ENCODE measurements at places on chromosomes 3 and 15.

GRCh38 chr15:72515591-72516389, 41.7 kb downstream of the ARIH1 start:
- no peak for DNase-seq

DNA sequence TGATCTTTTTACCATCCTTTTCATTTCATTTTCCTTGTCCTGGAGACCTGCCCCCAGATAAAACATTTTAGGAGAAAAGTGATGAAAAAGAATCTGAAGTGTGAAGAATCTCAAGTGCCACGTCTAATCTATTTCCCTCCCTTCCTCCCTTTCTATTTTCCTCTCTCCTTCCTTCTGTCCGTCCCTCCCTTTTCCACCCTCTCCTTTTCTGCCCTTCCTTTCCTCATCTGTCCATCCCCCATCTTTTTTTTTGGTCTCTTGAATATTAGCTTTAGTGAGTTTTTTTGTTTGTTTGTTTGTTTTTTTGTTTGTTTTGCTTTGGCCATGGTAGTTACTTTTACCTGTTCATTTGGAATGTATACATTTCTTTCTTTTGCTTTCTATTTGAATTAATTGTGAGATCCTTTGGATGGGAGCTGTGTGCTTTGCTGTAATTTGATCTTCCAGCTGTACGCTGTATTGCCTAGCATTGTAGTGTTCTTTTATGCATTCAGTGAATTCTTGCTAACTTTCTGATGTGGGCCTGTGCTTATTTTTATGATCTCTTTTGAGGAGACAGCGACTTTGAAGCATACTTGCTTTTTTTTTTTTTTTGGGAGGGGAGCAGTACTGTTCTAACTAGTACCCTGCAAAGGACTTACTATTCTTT, 19.2 kb downstream of the CDIN1 start:
- no peak for DNase-seq

DNA sequence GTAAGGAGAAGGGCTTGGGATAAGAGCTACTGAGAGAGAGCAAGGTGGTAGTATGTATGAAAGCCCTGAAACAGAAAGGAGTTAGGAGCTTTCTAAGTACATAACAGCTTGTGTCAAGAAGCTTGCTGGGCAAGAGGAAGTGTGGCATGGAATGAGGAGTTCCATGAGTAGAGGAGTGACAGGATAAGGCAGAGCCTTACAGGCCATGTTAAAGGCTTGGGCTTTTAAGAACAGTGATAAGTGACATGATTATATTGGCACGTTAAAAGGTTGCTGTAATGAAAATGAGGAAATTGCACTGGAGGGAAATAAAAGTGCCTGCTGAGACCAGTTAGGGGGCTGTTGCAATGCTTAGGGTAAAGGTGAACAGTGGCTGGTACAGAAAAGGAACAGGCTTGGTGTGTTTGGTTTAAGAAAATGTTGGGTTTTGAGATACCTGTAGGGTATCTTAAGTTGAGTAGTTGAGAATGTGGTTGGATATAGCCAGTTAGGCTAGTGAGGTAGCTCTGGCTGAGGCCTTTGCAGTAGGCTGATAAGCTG, 49.0 kb downstream of the MEF2A start:
- DNase-seq, result no peak

DNA sequence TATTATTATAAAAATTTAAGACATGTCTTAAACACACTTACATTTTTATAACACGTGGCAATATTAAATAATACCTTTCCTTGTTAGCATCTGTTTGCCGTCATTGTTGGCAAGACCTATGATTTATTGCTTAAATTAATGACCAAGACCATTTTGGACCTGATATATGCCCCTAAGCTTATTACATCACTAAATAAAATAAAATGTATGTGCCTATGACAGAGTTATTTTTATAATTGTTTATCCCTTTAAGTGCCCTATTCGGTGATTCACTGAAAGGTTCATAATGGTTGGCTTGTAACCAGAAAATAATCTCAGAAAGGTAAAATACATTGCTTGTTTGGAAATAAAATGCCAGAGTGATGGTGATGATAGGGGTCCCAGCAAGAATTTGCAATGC, 17.5 kb downstream of the CDIN1 start:
- no peak for DNase-seq

DNA sequence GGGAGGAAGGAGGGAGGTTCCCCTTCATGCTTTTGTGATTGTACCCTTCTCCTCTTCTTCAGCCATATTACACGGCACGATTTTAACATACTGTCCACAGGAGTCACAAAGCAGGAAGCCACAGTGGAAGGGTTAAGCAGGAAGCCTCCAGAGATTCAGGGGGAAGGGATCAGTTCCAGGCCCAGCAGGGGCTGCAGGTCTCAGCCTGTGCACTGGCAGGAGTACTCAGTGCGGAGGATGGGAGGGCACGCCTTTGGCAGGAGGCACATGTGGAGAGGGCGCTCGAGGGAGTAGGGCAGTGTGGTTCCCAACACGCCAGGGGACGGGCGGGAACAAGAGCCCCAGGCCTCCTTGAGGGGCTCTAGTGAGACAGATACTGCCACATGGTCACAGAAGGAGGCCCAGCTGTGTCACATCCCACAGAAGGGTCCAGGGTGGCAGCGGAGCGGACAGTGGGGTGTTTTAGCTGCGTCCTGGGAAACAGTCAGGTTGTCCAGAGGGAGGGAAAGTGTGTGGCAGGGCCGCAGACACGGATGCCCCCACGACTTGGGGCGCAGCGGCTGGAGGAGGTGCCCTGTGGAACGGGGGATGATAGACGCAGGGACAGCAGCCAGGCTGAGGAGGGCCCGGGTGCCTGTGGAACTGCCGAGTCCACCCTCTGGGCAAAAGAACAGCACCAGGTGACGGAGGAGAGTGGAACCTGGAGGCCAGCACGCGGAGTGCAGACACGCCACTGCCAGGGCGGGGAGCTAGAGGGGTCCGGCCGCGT, 77.5 kb downstream of the CHSY1 start:
- DNase-seq, result no peak

- no peak for DNase-seq
These were observed 177.8 kb upstream of the PROK2 start for GRCh38 chr3:71962561-71963240.

- no peak for DNase-seq
These were observed 34.0 kb upstream of the ARHGEF3 start for GRCh38 chr3:56835650-56836227.

- no peak for DNase-seq
These were observed 122.7 kb downstream of the B3GALNT1 start for GRCh38 chr3:160982491-160982890.

- peak; percentile 24 for DNase-seq
These were observed 67.8 kb downstream of the FMN1 start for GRCh38 chr15:33126559-33127290.

DNA sequence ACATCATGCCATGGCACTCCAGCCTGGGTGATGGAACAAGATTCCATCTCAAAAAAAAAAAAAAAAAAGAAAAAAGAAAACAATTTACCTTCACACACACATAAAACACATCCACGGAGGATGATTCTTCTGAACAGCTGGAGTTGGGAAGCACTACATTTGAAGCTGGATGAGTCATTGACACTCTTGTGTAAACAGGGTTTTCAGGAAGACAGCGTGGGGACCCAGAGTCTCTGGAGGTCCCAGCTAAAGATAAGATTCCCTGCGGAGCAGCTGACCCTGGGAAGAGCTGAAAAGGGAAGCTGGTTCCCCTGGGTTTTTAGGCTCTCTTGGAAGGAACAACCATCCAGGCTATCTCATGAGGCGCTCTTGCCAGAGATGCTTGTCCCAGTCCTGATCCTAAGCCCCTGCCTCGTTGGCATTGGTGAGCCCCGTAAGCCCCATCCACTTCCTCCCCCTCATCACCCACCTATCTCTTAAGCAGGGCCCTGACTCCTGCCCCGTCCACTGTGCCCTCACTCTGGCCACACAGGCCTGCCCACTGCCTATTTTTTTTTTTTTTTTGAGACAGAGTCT, 32.0 kb upstream of the FURIN start:
- DNase-seq, result no peak

DNA sequence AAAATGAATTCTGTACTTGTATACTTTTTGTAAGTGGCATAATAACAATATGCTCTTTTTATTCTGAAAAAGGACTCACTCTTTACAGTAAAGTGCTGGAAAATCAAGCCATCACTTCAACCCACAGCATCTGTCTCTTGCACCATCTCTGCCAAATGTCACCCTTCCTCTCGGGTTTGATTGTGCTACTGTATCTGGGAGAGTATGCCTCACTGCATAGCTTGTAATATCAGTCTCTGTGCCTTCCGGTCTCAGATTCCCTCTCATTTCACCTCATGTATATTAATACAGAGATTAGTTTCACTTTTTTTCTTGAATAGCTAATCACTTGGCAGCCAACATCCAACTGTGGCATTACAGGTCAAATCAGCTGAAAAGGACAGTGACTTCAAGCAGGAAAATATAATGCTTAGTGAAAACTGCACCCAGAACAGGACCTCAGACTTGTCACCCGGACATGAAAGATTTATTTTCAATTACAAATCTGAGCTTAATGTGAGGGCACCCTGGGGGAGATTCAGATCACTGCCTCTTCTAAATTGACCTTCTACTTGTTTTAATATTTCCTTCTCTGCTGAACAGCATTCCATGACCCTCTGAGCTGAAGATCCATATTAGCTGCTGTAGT, 605.8 kb upstream of the NAALADL2 start:
- DNase-seq, result no peak

DNA sequence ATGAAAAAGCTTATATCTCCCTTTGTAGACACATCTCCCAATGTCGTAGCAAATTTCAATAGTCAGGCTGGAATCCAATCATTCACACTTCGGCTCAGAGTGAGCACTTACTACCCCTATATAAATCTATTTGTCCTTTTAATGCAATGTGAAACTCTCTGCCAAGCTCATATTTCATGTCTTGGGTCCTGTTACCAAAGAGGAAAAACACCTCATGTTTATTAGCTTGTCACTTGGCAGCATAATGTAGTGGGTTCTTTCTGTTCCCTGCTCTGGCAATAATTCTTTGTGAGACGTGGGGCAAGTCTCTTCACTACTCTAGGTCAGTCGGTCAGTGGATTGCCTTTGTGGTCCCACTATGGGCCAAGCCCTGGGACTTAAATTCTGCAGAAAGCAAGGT, 107.1 kb downstream of the SRGAP3 start:
- DNase-seq, result no peak
